ENCODE measurements at places on chromosomes 13 and 19.
A peak's percentile ranks its signal among the peaks of the same experiment; 100 is the strongest.

- DNase-seq = no peak
Observed at GRCh38 chr19:29505097-29505824, 20.5 kb upstream of the VSTM2B start.

- DNase-seq = no peak
Observed at GRCh38 chr13:77519808-77520207, 15.7 kb upstream of the SCEL start.

- no peak for DNase-seq
Observed at GRCh38 chr13:111561091-111561781, 240.8 kb downstream of the TEX29 start.

DNA sequence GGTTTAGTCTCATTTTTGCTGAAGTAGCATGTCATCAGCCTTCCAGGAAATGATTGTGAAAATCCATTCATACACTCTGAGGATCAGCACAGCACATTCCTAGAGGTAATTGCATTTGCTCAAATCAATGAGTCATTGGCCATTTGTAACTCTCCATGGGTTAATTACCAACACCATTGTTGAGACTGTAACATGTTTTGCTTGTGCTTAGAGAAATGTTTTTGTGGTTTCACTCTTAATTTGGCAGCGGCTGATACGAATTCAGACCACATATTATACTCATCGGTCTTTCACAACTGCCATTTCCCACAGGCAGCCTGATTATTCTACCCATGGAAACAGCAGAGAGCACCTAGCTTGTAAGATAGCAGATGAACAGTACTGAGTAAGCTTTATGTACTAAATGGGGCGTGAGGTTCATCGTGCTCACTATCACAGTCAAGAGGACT lies 110.3 kb downstream of the NHLRC3 start:
- DNase-seq = no peak

- no peak for DNase-seq
Observed at GRCh38 chr19:10238172-10238783, 7.1 kb upstream of the S1PR2 start.

- no peak for DNase-seq
Observed at GRCh38 chr13:28357911-28358433, 137.0 kb downstream of the FLT1 start.

- no peak for DNase-seq
Observed at GRCh38 chr13:112169941-112170822, 103.2 kb downstream of the SOX1 start.

DNA sequence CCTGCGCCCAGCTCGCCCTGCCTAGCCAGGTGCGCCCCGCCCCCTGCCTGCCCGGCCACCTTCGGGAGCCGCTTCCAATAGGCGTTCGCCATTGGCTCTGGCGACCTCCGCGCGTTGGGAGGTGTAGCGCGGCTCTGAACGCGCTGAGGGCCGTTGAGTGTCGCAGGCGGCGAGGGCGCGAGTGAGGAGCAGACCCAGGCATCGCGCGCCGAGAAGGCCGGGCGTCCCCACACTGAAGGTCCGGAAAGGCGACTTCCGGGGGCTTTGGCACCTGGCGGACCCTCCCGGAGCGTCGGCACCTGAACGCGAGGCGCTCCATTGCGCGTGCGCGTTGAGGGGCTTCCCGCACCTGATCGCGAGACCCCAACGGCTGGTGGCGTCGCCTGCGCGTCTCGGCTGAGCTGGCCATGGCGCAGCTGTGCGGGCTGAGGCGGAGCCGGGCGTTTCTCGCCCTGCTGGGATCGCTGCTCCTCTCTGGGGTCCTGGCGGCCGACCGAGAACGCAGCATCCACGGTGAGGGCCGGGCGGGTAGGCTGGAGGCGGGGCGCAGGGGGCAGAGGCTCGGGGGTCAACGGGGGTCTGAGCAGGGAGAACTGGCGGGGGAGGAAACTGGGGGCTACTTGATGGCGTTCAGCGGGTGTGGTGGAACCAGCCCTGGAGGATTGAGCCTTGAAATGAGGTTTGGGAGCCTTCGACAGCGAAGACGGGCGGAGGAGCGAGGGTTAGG lies at the start of gene SPINT2:
Gene SPINT2 (plus strand): TSS at position 88 of the 727 bp plus-strand sequence. CDS start 320 bp downstream, at position 408.
- DNase-seq = no peak

- DNase-seq = no peak
Observed at GRCh38 chr13:68749796-68750195, 1357.8 kb upstream of the ATXN8OS start.

DNA sequence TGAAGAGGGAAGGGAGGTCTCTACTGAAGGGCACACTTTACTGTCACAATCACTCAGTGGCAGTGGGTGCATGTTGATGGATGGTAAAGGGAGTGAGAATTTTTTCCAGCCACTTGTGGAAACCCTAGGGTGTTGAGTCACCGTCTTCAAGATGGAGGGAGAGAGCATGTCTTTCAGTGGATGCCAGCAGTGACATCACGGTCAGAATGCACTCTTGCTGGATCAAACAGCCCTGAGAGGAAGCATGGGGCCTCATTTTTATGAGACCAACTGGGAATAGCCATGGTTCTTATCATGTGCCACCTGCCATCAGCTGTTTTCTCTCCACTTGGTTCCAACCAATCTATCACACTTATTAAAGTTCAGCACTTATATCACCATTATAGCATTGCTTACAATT lies 182.5 kb downstream of the KCNRG start:
- no peak for DNase-seq

GRCh38 chr13:48817166-48817802 lies 158.4 kb upstream of the FNDC3A start:
- DNase-seq = no peak

DNA sequence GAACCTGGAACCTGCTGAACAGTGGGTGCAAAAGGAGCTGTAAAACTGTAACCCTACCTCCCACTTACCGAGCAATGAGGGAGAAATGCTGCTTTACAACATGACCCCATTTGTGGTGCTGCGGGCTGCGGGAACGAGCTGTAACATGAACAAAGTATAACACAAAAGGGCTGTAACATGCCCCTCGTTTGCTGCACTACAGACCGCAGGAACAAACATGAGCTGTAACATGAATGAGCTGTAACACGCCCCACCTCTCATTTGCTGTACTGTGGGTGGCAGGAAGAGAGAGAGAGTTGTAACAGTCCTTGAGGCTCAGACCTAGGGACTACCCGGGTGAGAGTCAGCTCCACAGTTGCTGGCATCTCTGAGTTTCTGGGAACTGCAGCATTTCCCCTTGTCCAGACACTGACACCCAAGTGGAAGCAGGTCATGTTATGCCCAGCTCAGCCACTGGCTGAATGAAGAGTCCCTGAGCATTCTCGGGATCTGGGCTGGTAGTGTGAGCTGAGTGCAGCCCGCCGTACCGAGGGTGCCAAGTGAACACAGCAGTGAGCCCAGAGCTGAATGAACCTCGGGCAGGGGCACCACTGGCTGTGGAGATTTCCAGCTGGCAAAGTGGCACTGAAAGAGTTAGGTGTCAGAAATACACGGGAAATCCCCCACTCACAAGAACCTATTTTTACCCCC lies 1385.3 kb upstream of the SPRY2 start:
- DNase-seq = no peak

DNA sequence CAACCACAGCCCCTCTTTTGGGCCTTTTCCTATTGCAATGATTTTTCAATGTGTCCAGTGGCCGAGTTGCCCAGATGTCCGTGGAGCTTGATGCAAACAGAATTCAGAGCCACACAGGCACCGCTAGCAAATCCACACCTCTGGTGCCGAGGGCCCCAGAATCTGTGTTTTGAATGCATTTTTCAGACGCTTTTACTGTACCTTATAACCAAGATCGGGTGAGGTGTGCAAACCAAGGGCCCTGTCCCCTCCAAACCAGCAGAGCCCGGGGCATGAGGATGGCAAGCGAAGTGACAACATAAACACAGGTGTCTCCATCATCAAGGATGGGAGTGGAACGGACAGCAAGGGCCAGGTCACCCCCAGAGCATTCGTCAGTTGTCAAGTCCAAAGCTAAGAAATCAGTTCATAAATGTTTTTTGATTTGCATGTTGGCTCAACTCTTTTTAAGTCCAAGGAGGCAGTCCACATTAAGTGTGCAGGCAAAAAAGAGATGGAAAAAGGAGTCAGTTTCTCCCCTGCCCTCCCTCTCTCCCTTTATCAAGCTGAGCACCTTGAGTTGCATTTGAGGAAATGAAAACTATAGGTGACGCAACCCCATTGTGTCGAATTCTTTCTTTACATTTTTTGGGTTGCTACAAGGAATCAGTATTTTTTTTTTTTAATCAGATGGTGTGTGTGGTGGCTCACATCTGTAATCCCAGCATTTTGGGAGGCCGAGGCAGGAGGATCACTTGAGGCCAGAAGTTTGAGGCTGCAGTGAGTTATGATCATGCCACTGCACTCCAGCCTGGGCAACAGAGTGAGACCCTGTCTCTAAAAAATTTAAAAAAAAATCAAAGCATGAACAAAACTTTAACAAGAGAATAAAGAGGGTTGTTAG lies 2.9 kb downstream of the CCDC8 start:
- no peak for DNase-seq

DNA sequence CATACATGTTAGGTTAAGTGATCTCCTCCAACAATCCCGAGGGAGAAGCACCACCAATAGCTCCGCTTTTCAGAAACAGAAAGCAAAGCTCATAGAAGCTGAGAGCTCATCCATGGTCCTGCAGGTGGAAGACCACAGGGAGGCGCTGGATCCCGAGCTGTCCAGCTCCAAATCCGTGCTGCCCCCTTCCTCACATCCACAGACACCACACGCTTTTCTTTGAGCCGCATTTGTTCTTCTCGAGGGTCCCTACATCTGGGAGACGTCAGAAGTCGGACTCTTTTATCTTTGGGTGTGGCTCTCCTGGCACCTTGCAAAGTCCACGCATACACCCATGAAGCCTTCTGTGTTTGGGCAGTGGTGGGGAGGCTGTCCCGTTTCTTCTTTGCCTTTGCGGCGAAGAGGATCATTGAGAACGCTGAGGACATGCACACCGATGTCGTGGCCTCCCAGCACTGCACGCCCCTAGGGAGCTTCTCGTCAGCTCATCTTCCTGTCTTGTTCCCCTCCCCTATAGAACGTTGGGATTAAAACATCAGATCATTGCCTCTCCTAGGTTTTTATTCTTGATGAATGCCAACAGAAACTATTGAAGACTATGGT lies 184.8 kb downstream of the TEX29 start:
- no peak for DNase-seq

- no peak for DNase-seq
Observed at GRCh38 chr13:70955887-70956286, 847.6 kb upstream of the KLHL1 start.

DNA sequence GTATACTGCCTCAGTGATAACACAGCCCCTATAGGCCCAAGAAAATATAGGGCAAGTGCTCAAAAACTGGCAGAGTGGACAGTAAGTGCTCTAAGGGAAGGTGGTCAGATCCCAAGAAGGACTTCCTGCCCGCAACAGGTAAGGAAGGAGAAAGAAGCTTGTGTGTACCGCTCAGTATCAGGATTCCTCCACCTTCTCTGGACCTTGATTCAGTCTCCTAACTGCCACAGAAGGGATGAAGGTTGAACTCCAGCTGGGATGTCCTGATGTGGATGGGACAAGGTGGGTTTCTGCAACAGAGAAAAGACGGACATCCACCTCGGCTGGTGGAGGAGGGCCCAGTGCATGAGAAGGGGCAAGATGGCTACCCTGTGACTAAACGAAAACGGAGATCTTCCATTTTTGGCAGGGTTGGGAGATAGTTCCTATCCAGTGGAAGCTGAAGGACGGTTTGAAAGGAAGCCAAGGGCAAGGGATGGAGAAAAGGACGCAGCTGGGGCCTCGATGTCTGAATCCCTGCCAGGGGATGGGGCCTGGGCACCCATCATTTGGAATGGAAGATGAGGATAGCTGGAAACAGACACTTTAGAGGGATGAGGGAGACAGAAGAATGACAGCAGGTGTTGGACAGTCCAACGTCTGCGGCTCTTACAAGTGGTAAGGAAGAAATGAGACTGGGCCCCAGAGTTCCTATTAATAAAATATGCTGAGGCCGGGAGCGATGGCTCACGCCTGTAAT lies 1.3 kb upstream of the ATF5 start:
- DNase-seq = no peak

DNA sequence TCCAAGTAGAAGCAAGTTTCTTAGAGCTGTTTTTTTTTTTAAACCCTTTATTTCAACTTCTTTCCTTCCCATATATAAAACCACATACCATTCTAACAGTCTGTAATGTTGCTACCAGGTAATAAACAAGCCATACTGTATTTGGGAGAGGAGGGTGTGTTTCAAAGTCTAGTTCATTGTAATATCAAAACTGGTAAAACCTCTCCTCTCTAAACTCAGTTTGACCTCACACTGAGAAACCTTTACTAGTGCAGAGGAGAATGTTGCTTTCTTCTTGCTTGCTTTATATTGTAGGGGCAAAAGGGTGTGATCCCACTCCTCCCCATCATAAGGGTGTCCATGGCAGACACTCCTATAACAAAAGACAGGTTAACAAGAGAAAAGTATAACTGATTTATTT lies 155.1 kb downstream of the GGACT start:
- DNase-seq = no peak

GRCh38 chr19:41957838-41958366 lies 1.2 kb downstream of the RABAC1 start:
- peak; percentile 72 for DNase-seq

DNA sequence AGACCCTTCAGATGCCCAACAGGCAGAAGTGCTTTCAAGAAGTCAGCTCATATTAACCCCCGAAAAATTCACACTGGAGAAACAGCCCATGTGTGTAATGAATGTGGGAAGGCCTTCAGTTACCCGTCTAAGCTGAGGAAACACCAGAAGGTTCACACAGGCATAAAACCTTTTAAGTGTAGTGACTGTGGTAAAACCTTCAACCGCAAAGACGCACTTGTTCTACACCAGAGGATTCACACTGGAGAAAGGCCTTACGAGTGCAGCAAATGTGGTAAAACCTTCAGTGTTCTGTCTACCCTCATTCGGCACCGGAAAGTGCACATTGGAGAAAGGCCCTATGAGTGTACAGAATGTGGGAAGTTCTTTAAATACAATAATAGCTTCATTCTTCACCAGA lies 8.6 kb downstream of the ZNF584 start:
- no peak for DNase-seq

DNA sequence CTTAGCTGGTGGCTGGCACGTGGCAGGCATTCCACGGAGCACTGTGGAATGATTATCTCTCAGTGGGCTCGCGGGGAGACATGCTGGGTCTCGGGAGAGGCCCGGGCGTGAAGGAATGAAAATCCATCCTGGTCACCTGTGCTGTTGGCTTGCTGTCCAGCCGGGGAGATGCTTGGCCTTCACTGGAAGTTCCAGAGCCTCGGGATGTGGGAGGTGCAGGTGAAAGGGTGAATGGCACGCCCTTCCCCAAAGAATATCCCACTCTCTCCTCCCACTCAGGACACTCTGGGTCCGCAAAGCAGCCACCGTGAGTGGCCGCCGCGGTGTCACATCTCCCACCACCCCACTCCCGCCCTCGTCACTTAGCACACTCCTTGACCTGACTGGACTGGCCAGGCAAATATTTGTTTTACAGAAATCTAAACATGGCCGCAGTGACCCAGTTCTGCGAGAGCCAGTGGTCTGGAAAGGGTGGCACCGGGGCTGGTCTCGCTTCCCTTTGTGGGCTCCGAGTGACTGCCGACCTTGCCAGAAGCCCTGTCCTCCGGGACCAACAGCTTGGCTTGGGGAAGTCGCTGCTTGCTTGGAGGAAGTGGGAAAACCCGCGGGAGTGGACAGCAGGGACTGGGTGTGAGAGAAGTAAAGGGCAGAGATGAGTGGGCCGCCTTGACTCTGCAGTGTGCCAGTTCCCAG lies 8.0 kb downstream of the DPP9 start:
- DNase-seq = peak; percentile 89

Measured in left lobe of liver (tissue), 2 donors.